ENCODE measurements at places on chromosomes 7 and 10.

GRCh38 chr10:78913219-78914059 lies 155.3 kb upstream of the ZMIZ1 start:
- DNase-seq, result peak; percentile 13

DNA sequence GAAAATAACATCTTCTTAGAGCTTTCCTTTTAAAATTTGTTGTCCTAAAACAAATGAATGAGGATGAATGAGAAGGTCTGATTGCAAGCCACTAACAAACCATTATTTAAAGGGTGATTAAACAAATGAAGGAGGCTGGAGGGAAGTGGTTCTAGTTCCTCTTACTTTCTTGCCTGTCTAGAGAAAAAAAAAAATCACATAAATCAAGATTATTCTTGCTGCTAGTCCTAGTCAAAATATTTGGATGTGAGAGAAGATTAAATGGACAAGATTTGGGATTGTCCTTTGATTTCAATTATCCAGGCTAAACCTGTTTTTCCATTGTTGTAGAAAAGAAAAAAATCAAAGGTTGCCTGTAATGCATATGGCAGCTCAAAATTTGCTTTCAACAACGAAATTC lies 3.3 kb downstream of the SKAP2 start:
- DNase-seq, result no peak

- no peak for DNase-seq
Measured at GRCh38 chr10:29041616-29042015, 247.3 kb upstream of the LYZL1 start.

GRCh38 chr10:99532687-99533495 lies at the start of gene NKX2-3:
Gene NKX2-3 (plus strand): TSS chr10:99532942. CDS start chr10:99533132, 190 bp downstream.
- no peak for DNase-seq

DNA sequence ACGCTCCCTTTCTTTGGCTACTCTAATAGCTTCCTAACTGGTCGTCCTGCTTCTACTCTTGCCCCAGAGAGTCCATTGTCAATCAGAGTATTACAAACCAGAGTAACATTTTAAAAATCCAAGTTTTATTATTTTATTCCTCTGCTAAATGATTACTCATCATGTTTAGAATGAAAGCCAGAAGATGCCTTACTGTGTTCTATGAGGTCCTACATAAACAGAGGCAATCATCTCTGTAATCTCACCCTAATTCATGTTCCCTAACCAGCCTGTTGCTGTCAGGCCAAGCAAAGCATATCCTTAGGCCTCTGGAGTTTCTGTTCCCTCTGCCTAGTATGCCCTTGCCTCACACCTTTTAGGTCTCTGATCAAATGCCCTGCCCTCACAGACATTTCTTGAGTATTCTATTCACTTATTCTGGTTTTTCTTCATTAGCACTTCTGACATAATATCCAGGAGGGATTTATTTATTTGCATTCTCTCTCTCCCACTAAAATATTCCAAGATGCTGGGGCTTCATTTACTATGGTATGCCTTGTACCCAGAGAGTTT lies 497.5 kb downstream of the PHTF2 start:
- DNase-seq, result no peak
